GM04503 (cell line): ENCODE measurements at places on chromosomes 16 and 17.
A peak's percentile ranks its signal among the peaks of the same experiment; 100 is the strongest.

GRCh38 chr17:64648234-64648633 lies 13.9 kb downstream of the SMURF2 start:
- no peak for DNase-seq

DNA sequence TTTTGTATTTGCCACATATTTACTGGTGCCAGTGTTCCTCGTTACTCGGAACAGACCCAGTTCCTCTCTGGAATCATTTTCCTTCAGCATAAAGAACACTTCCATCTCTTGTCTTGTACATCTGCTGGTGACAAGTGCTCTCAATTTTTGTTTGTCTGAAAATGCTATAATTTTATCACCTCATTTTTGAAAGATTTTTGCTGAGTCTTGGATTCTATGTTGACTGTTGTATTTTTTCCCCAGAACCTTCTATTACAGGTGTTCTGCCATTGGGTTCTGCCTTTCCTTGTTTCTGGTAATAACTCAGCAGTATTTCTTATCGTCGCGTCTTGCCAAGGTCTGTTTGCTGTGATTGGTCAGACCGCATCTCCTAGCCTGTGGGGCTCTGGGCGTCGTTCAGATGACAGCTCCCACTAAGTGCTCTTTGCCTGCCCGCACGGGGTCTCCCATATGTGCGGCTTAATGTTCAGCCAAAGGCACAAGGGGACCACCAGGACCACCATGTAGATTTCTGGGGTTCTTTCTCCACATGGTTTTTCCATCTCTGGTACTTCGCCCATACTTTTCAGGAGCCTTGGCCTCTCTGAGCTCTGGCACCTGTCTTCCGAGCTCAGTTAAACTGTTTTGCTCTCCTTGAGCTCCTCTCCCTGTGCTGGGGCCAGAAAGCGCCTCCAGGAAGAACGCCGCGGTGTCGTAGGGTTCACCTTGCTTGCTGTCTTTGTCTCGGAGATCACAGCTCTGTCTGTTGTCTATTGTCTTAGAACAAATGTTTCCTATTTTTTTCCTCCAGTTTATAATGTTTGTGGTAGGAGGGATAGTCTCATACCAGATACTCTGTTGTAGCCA lies 80.0 kb downstream of the METRNL start:
- DNase-seq = no peak

GRCh38 chr17:40301315-40301714 lies 7.7 kb upstream of the RARA start:
- DNase-seq = no peak

GRCh38 chr17:624341-624860 lies 90.2 kb downstream of the VPS53 start:
- DNase-seq = no peak

- DNase-seq = no peak
These were observed 1.1 kb upstream of the ZNF263 start for GRCh38 chr16:3282103-3282729.

DNA sequence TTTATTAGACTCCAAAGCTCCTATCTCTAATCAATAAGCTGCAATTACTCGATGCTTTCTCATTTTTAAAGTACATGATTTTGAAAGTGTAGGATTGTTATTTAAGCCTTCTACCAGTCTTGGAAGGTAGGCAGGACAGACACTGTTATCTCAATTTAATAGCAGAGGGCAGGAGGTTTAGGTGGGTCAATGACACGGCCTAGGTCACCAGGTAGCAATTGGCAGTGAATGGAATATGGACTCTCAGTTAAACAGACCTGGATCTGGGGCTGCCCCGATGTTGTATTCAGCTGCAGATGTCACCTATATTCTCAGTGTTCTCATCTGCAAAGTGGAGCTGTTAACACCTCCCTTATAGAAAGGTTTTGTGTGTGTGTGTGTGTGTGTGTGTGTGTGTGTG lies 124.4 kb upstream of the ANKFN1 start:
- no peak for DNase-seq

GRCh38 chr17:15912416-15912955 lies 32.4 kb upstream of the ADORA2B start:
- DNase-seq = no peak

- DNase-seq = no peak
These were observed 27.1 kb downstream of the PMP22 start for GRCh38 chr17:15238057-15238456.

DNA sequence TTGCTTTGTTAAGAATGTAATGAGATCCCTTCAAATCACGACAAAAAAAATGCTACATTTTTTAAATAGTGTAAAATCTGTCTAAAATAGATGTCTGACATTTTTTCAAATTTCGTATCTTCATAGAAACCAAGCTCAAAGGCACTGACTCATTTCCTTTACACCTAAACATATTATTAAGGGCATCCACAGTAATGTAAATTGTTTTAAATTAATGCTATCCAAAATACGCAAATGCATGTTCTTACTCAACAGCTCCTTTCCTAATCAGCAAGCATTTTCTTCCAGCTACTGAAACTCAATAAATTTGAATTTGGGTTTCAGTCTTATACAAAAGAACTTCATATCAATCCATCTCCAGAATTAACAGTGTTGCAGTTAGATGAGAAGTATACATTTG lies 4.3 kb downstream of the C16orf87 start:
- DNase-seq = no peak

GRCh38 chr16:86671486-86672178 lies 93.3 kb downstream of the FOXL1 start:
- DNase-seq = peak; percentile 30

DNA sequence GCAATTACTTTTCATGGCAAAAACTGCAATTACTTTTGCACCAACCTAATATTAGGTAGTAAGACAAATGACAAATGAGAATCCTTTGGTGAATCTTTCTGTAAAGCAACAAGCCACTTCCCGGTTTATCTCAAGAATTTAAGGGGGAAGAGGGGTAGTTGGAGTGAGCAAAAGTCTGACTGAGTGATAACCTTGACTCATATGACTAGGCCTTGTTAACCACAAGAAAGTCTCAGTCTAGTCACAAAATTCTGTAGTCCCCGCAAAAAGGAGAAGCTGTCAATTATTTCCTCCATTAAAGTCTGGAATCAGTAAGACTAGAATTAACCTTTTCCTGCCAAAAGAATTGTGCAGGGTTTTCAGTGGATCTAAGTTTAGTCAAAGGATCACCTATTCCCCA lies 72.2 kb upstream of the GNAO1 start:
- DNase-seq = no peak

- DNase-seq = no peak
These were observed 73.3 kb downstream of the XYLT1 start for GRCh38 chr16:17397499-17397891.

- no peak for DNase-seq
These were observed 8.5 kb upstream of the PEMT start for GRCh38 chr17:17599965-17600364.

DNA sequence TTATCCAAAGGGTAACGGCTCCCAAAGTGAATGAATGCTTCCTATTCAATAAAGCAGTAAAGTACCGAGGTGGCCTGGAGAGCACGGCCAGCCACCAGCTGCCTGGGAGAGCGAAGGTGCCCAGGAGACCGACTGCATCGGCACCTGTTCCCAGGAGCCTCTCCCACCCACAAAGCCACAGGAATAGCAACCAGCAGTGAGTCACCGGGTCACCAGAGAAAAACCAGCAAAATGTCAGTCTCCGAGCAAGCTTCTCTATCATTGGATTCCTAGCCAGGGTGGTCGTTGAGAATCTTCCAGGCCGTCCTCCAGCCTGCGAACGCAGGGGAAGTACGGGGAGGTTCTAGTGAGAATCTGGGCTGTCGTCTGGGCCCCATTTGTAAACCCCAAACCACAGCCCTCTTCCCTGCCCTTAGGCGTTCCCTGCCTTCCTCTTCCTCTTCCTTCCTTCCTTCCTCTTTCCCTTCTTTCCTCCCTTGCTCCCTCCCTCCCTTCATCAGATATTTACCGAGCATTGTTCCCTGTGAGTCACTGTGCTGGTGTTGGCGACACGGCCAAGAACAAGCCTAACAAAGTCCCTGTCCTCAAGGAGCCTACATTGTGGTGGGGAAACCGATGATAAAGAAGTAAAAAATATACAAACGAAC lies 114.6 kb downstream of the SLC39A11 start:
- DNase-seq = no peak

DNA sequence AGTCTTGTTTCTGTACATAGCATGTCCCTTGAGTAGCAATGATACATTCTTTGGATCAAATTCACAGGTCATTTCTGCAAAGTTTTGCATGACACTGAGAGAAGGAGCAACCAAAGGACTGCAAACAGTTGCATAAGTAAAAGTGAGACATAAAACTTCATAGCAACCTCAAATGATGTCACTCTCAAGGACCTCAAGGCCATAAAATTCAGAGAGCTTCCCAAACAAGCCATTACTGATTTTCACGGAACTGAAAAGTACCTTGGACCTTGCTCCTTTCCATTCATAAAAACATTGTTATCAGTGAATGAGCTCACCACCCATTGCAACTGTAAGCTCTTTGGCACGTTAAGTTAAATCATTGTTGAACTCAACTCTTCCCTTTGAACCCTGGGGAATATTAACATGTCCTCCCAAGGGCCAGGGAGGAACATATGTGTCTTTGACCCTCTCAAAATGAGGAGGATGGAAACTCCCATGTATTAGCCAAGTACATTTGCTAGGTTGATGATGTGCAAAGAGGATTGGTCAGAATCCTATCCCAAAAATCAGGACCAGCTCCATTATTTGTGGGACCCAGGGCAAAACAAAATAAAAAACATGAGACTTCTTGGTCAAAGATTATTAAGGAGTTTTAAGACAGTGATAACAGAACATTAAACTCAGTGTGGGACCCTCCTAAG lies 275.0 kb upstream of the DYNLRB2 start:
- DNase-seq = no peak

- no peak for DNase-seq
These were observed 15.8 kb downstream of the RIPOR1 start for GRCh38 chr16:67544329-67544841.

GRCh38 chr17:77287432-77288068 lies 146.8 kb downstream of the SEC14L1 start:
- peak; percentile 86 for DNase-seq

GRCh38 chr17:37239690-37240334 lies 136.0 kb upstream of the C17orf78 start:
- peak; percentile 17 for DNase-seq

DNA sequence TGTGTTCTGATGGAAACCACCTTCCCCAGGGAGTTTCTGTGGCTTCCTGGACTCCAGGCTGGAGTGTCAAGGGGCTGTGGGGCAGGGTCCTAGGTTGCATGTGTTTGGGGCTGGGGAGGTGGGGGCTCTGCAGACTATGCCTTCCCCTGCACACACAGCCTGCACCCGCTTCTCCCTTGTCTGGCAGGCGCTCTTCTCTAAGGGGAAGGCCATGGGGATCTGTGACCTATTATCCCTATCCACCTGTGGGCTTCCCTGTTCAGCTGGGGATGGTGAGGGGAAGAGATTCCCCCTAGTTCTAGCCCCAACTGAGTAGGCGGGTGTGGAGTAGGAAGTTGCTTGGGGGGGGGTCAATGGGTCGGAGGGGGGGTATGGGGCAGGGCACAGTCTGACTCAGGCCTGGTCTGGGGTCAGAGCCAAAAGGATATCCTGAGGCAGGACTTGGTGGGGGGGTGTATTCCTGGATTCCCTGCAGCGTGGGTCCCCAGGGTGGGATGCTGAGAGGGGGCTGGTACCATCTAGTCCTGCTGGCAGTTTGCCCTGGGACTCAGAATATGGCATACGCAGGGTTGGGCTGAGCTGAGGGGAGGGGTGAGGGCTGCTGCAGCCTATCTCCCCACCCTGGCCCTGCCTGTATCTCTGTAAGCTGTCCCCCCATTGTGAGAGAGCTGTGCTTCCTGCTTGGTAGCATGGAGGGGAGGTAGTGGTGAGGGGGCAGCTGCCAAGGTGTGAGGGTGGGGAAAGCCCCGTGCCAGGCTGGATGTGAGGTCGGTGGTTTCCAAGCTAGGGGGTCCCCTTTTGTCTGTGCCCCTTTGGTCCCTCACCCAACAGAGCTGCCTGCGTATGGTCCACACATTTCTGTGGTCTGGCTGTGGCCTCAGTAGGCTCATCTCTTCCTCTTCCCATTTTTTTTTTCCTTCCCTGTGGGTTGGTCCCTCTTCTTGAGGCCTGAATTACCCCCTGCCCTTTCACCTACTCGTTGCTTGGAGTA lies 14.7 kb downstream of the RARA start:
- DNase-seq = no peak

- no peak for DNase-seq
These were observed 26.5 kb downstream of the ASIC2 start for GRCh38 chr17:33266611-33267010.

DNA sequence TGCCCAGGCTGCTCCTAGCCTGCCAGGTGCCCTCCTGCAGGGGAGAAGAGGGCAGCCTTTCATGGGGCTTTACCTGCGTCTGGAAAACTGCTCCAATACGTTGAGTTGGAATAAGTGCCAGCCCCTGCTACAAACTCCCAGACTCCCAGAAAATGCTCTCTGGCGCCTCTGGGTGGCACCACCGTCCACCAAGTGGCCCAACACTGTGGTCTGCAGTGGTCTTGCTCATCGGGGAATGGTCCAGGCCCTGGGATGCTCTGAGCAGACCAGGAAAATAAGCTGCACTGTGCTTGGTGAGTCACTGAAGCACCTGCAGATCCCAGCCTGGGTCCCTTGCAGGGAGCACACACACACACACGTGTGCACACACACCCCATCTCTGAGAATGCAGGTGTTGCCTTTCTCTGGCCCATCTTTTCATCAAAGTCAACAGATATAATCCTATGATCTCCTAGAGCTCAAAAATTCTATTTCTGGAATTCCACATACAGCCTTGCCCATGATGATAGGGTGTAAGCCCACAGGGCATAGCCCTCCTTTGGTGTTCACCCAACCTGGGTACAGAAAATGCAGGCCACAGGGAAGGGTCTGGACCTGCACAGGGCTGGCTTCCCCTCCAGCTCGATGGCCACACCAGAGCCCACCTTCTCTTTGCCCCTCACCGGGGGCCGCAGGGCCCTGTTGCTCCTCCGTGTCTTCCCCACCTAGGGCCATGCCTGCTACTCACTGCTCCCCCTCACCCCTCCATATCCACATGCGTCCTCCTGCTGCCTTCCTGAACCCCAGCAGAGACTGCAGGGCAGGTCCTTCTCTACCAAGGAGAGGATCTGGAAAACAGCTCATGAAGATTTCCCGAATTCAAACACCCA lies 20.5 kb downstream of the CDIP1 start:
- DNase-seq = no peak
